ENCODE measurements at places on chromosomes 7 and 10.

DNA sequence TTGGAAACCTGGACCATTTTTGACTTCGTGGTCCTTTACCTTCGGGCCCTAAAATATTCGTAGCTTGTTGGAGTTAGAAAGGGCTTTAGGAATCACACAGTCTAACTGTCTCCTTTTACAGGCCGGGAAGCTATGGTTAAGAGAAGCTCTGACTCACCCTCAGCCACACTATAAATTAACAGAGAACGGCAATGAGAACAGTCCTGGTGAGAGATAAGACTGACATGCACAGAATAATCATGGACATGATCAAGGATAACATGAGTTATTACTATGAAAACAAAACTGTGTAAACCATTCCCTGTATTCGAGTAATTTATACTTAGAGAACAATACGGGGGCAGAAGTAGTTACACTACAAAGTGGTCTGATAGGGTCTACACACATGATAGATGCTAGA, 162.5 kb upstream of the MALRD1 start:
- no peak for DNase-seq

DNA sequence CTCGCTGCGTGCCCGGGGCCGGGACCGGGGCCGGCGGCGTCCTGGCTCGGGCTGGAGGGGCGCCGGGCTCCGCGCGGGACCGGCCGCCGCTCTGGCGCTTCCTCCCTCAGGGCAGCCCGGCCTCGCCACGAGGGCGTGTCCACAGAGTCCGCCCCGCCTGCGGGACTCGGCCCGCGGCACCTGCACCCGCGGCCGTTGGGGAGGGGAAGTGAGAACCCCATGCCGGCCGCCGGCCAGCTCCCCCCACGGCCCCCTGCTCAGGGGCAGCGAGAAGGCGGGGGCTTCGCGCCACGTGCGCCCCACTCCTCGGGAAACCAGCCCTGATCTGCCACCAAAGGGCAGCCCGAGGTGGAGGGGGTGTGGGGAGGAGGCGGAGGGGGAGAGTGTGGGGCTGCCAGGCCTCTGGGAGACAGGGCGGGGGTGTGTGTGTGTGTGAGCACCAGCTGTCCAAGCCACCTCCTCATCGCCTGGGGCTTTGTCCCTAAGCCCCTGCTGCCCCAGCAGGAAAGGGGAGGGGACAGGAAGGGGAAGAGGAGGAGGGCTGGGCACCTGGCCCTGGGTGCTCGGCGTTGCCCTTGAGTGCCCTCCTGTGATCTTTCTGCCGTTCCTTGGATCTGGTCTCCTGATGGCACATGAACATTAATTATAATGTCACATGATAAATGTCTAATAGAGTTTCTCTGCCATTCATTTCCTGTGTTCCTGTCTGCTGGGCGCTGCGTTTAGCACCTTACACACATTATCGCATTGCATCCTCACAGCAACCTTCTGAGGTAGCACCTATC, at the start of gene PIK3AP1:
Gene PIK3AP1, minus strand, starts transcription at position 93 of the 785 bp plus-strand sequence. CDS start 120 bp downstream, outside the sequence.
- DNase-seq = peak; percentile 62

- DNase-seq = no peak
These were observed 2.9 kb upstream of the RBM20 start for GRCh38 chr10:110641256-110641655.

GRCh38 chr7:13984831-13985685, 4.4 kb downstream of the ETV1 start:
- no peak for DNase-seq

- DNase-seq = no peak
These were observed 7.5 kb downstream of the EPHB6 start for GRCh38 chr7:142862351-142862750.

GRCh38 chr10:32929634-32930033, 28.4 kb downstream of the ITGB1 start:
- no peak for DNase-seq

GRCh38 chr7:22935269-22935668, 78.7 kb downstream of the HYCC1 start:
- DNase-seq = no peak
